WTC11 (cell line): ENCODE measurements at places on chromosomes 7 and 10.

GRCh38 chr10:70478191-70479164 lies at the start of gene PALD1:
Gene PALD1 (plus strand): TSS chr10:70478767. CDS start chr10:70525952, 47,185 bp downstream.
- peak; percentile 82 for DNase-seq

DNA sequence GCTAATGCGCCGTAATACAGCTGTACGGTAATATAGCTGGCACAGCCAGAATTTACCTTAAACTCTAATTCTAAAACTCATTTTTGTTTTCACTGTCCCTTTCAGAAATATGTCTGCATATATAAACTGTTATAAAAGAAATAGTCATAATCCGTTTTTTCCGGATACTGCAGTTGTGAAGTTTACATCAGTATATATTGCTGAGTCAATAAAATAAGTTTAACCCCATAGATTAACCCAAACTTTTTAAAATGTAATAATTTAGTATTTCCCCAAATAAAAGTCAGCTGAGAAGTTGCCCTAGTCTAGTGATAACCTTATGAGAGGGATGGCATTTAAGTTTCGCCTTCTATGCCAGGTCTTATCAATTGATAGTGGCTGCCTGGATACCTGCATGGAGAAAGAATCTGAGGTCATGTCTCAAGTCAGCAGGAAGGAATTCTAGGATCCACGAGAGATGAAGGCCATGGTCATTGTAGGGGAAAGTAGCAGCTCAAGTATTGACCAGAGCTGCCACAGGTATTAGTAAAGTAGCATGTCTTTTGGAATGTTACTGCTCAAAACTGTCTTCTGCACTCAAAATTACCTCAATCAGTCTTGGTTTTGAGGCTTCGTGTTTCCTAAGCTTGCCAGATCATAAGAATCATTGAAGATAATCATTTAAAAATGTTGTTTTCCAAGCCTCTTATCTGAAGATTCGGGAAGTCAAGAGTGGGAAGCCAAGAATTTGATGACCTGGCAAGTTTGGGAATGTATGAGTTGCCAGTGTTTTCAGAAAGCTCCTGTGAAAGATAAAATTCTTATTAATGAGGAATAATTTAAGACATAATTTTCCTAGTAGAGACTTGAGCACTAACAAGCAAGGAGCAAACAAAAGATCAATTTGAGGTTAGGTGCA lies 10.8 kb downstream of the PRPS1L1 start:
- no peak for DNase-seq

GRCh38 chr7:147804032-147804431 lies 786.5 kb upstream of the C7orf33 start:
- DNase-seq, result no peak

GRCh38 chr10:131183546-131184045 lies 127.9 kb downstream of the TCERG1L start:
- no peak for DNase-seq

GRCh38 chr10:49398000-49398861 lies 2.3 kb upstream of the DRGX start:
- DNase-seq, result peak; percentile 78

GRCh38 chr10:21628023-21628422 lies 94.0 kb downstream of the MLLT10 start:
- no peak for DNase-seq

- peak; percentile 44 for DNase-seq
Observed at GRCh38 chr7:70807650-70808049, 324.3 kb upstream of the GALNT17 start.

DNA sequence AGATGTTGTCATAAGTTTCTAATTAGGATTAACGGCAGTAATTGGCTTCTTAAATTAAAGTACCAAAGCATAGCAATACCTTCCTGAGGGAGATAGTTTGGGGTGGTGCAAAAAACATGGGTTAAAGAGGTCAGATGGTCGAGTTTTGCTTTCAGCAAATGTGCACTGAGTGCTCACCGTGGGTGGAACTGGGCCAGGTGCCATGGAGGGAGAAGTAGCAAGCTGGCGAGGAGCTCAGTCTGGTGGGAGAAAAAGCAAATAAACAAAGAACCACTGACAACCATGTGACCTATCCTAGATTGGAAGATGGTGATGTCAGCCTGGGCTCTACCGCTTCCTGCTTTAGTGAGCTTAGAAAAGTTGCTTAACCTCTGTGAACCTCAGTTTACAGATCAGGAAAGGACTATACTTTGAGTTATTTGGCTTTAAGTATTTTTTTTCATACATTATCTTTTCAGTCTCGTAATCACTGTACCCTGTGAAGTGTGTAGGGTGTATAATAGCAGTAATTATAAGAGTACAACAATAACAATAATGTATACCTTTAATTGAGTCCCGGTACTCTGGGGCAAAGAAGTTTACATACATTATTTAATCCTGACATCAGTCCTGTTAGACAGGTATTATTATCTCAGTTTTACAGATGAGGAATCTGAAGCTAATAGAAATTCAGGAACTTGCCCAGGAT lies 69.0 kb upstream of the PDCD4 start:
- no peak for DNase-seq

DNA sequence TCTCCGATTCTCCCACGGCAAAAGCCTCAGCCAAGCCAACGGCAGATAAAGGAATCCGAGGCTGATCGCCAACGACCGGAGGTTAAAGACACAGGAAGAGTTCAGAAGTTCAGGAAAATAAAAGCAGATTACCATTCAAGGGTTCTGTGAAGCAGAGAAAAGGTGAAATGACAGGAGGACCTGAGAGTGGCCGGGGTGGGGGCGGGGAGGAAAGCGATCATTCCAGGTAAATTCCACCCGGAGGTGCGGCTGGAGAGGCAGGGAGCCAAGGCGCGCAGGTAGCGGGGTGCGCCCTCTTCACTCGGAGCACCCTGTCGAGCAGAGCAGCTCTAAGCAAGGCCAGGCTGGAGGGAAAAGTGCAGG lies 35.3 kb upstream of the SEPHS1 start:
- DNase-seq, result peak; percentile 36

- no peak for DNase-seq
Observed at GRCh38 chr10:70357565-70357964, 24.9 kb downstream of the LRRC20 start.

GRCh38 chr7:28766359-28766758 lies 191.8 kb downstream of the TRIL start:
- no peak for DNase-seq

- DNase-seq, result no peak
Observed at GRCh38 chr10:8052341-8052955, 2.0 kb upstream of the GATA3 start.

DNA sequence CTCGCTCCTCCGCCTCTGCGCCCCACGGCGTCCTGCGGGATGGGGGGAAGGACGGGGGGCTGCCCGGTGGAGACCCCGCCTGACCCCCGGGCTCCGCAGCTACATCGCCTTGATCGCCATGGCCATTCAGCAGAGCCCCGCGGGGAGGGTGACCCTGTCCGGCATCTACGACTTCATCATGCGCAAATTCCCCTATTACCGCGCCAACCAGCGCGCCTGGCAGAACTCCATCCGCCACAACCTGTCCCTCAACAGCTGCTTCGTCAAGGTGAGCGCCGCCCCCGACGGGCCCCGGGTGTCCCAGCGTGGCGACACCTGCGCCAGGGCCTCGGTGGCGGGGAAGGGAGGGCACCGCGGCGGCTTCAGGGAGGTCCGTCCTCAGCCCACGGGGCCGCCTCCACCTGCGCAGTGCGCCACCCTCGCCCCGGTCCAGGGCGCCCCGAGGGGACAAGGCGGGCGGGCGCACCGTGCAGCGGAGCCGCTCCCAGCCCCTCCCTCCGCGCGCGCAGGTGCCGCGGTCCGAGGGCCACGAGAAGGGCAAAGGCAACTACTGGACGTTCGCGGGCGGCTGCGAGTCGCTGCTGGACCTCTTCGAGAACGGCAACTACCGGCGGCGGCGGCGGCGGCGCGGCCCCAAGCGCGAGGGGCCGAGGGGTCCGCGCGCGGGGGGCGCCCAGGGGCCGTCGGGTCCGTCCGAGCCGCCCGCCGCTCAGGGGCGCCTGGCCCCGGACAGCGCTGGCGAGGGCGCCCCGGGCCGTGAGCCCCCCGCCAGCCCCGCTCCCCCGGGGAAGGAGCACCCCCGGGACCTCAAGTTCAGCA lies 793 bp downstream of the FOXL3 start:
- peak; percentile 33 for DNase-seq

- no peak for DNase-seq
Observed at GRCh38 chr10:90308223-90308622, 549.6 kb downstream of the HTR7 start.

DNA sequence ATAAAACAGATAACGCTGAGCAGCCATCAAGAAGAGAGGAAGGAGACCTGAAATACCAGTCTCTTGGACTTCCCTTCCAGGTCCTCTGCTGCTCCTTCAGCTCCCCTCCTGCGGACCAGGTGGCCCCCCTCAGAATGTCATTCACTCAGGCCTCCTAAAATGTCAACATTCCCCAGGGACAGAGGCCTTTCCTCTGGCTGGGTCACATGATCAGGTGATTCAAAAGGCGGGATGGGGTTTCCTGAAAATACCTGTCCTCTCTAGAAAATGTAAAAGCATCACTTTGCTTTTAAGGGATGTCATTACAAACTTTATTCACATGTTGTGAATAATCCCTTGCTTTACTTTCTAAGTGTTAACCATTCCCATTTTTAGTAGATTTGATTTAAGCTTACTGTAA lies 311.1 kb downstream of the INHBA start:
- DNase-seq, result peak; percentile 17

DNA sequence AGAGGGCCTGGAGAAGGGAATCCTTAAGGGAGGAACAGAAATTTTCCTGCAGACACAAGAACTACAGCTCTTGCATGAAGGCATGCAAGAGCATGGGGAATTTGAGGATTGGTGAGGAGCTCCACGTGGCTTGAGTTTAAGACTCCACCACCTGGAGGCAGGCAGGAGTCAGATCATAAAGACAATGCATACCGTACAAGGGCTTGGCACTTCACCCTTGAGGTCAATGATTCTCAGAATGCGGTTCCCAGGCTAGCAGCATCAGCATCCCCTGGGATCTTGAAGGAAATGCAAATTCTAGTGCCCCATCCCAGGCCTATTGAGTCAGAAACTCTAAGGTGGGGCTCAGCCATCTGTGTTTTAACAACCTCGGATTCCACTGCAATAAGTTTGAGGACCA lies 143.8 kb downstream of the C7orf25 start:
- DNase-seq, result no peak

DNA sequence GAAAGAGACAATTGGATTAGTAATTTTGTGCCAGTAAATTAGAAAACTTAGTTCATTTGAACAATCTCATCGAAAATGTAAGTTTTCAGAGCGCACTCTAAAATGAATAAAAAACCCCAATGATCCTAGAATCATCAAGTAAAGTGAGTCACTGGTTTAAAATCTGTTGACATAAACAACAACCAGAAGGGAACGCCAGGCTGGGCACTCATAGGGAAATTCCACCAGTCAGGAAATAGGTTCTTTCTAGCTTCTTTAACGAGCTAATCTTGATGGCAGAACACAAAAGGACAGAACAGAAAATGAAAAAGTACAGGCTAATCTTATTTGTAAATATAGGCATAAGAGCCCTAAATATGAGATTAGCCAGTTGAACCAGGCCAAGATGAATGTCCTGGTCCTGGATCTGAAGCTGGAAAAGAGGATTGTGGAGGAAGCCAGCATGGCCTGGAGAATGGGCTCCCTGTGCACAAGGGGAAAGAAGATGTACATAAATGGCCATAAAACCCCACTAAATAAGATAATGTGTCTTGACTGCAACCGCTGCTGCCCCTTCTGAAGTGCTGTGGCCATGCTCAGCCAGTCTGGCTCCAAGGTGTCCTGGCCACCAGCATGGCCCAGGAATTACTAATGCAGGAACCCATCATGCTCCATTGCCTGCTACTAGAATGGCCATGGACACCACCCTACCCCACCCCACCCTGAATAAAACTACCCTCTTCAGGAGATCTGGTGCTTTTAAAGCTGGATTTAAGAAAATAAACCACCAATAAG lies 114.0 kb downstream of the WDFY4 start:
- DNase-seq, result no peak

DNA sequence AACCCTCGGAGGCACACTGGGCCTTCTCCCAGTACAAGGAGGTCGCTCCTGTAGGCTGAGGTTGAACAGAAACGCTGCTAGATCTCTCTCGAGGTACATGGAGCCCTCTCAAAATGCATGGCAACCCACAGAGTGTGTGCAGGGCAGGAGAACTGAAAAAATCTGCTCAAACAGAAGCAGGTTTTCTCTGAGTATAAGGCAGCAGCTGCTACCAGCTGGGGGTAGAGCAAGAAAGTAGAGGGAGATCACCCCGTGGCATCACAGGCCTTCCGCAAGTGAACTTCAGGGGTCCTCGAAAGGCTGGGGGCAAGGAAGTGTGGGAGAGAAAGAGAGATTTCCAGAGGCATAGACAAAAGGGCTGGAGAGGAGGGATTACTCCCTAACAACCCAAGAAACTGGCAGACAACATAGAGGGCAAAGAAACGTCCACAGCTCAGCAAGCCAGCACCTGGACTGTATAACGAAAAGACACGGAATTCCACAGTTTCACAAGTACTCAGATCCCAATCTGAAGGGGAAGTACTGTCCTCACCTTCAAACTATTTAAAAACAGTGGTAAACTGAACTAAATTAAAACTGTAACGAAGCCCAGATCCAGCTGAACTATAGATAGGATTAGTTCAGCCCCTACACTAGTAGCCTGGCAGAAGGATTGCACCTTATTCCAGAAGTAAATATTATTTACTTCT lies 299.2 kb downstream of the IPMK start:
- DNase-seq, result no peak

DNA sequence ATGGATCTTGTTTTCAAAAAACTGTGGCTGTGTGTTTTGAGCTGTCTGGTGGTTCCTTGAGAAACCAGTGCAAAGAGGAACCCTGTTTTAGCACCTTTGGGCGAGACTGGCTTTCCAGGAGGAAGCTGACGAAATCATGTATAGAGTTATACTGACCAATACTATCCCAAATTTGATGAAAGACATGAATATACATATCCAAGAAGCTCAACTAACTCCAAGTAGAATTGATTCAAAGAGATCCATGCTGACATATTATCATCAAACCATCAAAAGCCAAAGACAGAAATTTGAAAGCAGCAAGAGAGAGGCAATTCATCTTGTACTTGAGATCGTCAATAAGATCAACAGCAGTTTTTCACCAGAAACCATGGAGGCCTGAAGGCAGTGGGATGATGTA lies 610.7 kb downstream of the DNAJB6 start:
- DNase-seq, result no peak

- DNase-seq, result no peak
Observed at GRCh38 chr7:5036446-5036845, 9.2 kb upstream of the RBAK start.
